ENCODE measurements at places on chromosomes 16 and 17.

DNA sequence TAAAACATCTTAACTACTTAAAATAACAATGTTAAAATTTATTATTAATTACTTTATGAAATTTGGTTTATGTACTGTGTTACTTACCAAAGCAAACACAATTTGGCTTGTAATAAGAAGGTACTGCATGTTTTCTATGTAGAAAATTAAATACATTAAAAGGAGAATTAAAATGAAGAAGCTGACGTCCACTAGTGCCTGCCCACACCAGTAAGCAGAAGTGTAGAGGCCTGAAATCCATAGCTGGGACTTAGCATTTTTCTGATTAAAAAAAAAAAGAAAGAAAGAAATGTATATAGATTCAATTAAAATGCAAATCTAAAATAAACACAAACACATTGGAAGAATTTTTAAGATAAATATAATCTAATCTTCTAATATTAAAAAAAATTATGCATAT, 35.8 kb upstream of the ABCA9 start:
- DNase-seq = no peak

GRCh38 chr16:57999366-57999970, 1.0 kb downstream of the ZNF319 start:
- DNase-seq = no peak

- DNase-seq = no peak
Observed at GRCh38 chr16:57416084-57416483, 11.5 kb downstream of the CCL17 start.

DNA sequence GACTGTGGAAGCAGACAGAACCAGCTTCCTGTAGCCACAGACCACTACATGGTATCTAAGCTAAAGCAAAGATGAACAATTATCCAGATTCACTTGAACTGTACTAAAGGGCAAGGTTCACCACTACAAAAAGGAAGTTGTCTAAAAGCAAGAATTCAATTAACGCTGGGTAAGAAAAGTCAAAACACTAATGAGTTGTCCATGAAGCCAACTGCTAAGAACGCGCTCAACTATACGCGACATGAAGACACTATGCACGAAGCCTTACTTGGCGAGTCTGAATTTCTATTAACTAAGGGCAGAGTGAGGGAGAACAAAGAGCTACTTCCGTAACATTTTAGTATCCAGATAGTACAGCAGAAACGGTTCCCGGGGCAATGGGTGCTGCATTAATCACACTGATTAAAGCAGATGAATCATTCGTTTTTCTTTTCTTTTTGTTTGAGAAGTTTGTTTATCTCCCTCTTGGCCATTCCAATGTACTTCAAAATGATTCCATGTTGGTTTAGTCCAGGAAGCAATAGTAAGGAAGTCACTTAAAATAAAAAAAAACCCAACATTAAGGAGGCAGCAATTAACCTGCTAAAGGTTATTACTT, 2.8 kb upstream of the RPS15A start:
- DNase-seq = no peak

DNA sequence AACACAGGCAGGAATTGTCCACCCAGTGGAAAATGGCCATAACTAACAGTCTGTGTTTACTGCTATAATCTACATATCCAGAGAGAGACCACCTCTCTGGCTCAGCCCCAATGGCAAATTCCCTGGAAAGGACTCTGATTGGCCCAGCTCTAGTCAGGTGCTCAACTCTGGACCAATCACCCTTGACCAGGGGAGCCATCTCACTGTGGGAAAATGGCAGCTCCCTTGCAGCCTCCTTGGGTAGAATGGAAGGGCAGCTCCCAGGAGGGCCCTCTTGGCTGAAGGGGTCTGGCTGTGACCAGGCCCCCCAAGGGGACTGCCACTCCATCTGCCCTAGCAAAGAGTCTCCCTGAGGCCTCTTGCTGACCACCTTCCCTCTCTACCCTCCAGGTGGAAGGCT, 3.1 kb downstream of the ALOX15B start:
- peak; percentile 30 for DNase-seq

DNA sequence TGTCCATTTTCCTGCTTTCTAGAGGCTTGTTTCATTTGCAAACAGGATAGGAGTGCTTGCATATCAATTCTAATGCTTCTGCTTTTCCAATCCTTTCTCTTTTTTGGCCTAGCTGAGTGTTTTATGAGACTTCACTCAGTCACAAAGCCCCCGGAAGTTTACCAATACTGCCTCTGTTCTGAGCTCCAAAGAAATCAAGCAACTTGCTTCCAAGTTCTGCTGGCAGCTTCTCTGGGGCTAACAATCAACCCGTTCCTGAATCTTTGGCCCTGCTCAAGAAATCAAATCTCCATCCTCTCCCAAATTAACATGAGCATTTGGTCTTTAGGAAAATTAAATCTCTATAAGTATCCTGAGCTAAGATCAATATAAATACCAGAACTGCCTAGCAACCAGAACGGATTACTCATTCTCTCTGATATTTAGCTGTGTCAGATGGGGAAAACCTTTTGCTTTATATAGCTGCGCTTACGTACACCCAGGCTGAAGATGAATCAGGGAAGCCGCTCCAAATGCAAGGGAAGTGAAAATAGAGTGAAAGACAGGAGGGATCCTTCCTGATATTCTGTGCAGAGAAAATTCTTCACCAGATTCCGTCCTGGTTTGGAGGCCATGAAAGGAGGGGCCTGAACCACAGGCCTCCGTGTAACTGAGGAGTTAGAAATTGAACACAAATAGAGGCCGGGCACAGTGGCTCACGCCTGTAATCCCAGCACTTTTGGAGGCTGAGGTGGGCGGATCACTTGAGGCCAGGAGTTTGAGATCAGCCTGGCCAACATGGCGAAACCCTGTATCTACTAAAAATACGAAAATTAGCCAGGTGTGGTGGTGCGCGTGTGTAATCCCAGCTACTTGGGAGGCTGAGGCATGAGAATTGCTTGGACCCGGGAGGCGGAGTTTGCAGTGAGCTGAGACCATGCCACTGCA, 23.3 kb upstream of the GRB2 start:
- DNase-seq = no peak

DNA sequence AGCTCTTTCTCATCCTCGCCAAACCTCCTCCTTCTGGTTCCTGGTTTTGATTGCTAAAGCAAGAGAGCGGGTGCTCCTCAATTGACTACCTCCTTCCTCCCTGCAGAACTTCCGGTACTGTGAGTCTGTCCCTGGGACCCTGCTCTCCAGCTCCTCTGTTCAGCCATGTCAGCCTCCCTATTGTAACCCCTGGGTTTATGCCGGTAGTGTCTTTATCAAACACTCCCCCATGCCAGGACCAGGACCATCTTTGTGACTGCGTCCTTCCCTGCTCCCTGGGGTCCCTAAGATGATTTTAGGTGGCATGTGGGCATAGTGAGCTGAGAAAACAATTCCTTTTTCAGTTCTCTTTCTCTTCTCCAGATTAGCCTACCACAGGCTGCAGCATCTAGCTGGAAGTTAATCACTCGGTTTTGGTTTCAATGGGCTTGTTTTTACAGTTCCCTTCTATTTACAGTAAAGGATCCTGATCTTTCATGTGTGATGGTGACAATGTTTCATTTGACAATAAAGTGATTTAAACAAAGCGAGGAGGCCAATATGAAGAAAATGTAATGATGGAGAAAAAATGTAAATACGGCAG, 27.7 kb upstream of the IL21R start:
- no peak for DNase-seq

- no peak for DNase-seq
Observed at GRCh38 chr16:20897922-20898321, 2.2 kb downstream of the DCUN1D3 start.

DNA sequence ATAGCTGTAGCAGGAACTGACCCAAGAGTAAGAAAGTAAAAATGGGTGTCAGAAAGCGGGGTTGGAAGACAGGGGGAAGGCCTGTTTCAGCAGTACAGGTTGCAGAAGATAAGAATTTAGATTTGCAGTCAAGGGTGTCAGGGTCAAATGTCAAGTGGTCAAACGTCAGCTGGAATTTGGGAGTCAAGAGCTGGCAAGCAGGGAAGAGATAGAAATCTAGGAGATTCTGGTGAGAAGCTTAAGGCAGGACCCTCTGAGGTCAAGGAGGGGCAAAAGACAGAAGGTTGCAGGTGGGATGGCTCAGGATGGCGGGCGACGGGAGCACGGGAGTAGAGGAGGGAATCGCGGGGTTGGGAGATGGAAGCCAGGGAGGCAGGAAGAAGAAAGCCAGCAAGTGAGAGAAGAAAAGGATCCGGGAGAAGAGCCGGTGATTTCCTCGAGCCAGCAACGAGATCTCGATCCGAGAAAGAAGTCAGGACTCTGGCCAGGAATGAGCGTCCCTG, 335 bp downstream of the SLC25A35 start:
- no peak for DNase-seq

DNA sequence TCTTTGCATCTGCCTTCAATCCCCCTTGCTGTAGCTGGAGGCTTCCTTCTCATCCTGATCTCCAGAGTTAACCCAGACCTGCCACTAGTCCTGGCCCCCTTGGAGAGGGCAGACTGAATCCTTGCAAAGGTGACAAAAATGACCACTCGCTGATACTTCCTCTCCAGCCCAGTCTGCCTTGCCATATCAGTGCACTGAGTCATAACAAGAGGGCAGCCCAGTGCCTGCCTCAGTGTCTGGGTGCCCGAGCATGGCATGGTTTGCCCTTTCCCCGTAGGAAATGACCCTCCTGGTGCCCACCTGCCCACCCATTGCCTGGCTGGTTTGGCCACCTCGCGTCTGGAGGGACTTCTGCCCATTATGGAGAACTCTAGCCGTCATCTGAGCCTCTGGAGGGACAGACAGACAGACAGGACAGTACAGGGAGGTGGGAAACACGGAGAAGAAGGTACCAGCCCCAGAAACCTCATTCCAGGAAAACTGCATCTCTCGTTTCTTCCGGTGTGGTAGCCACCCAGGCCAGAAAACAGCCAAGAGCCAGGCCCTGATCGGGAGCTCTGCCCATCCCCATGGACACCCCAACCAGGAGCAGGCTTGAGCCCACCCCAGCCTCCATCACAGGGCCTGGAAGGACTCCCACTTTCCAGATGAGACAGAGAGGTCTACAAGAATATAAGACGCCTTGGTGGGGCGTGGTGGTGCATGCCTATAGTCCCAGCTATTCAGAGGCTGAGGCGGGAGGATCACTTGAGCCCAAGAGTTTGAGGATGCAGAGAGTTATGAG, 71.5 kb downstream of the SCNN1B start:
- no peak for DNase-seq

- no peak for DNase-seq
Observed at GRCh38 chr16:524274-525040, 3.1 kb upstream of the CAPN15 start.

DNA sequence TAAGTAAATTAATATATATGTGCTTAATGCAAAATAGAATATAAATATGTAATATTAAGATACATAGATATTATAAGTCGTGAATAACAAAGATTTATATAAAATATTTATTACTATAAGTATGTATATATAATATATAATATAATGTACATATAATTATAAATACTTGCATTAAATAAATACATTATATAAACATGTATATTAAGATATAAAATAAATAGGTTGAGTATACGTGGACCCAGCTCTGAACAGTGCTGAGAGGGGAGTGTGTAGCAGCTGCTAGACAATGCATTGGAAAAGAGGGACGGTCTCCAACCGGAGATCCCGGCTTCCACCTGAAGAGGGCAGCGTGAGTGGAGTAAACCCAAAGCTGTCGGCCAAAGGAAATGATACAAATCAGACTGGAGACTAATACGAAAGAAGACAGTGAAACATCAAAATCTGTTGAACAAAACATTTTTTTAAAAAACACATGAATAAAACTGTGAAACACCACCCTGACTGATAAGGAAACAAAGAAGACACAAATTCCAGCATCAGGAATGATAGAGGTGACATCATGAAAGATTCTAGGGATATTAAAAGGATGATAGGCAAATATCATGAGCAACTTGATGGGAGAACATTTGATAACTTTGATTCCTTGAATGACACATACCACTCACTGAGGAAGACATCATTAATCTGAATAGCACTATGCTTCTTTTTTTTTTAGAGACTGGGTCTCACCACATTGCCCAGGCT, 125.4 kb upstream of the CHMP6 start:
- peak; percentile 83 for DNase-seq

DNA sequence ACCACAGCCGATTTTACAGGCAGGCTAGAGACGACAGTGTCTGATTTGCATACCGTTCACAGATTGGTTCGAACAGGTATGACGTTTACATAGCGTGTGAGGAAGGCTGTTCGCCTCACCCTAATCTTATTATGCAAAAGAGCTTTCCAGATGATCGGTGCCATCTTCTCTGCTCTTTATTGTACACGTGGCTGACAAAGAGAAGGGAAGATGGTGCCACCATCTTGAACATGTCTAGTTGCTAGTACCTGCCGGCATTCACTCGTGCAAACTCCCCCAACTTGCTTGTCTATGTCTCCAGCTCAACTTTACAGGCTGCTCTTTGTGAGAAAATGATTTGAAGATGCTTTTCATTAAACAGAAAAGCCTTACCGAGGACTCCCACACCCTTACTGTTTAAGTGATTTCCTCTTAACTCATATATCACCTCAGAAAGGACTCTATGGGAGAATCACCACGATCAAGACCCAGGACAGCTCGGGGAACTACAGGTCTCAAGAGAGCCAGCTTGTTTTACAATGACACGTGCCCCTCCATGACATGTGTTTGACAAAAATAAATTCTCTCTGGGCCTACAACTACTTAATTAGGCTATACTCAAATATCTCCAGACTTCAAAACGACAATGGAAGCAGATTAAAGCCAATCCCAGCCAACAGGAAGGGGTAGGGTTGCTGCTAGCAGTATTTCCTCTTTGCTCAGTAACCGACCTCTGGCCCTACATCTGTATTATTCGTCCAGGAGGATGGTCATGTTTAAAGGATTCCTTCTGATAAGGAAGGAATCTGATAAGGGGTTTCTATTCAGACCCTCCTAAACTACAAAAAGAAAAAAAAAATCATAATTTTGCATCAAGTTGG, 480.6 kb downstream of the TMEM114 start:
- DNase-seq = no peak

GRCh38 chr17:66018786-66019185, 173.1 kb downstream of the CEP112 start:
- DNase-seq = no peak

DNA sequence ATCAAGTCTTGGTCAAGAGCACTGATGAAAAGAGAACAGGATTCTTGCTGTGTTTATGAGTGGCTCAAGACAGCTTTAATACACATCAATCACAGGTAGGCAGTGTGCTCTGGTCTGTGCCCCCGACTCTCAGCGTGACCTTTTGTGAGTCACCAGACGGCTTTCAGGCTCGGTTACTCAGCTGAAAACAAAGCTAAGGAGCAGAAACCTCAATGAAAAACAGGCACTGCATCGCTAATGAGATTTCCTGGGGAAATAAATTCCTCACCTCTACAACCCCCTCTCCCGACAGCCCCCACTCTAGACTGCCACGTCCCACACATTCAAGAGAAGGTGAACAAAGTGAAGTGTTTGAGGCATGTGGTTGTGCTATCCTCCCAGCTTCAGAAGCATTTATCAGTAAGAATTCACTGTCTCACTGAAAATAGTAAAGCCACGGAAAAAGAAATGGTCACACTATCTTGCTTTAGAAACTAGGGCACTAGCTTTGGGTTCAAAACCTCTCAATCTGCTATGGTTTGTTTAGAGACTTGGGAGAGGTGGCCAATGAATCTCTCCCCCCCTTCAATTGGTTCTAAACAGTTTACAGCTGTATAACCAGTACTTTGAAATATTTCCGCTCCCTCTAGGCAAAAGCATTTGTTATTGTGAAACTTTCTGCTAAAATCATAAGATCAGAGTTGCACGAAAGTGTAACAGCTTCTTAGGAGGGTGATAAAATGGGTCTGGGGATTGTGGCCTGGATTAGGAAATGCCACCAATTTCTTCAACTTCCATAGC, 199.5 kb upstream of the PMFBP1 start:
- DNase-seq = peak; percentile 54

- peak; percentile 65 for DNase-seq
Observed at GRCh38 chr17:35804658-35805192, 4.6 kb upstream of the TAF15 start.

All from HEK293T (cell line).